ENCODE measurements at places on chromosomes 6 and 20.

DNA sequence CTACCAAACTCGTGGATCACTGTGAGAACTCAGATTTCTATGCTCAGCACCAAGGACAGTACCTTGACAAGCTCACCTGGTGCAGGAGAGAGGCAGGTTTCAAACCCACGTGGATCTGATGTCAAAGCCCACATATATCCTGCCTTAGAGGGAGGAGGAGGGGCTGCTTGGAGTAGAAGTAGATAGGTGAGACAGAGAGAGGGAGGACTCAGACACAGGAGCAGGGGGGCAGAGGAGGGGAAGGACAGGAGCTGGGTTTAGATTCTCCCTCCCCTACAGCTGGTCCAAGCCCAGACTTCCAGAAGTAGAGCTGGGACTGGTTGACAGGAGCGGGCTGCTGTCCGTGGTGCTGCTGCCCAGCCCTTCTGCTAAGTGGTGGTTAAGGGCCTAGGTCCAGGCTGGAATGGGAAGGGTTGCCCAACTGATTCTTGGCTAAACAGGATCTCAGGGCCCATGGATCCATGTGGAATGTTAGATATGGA is 77.5 kb downstream of the CDH22 start:
- DNase-seq, result peak; percentile 13

DNA sequence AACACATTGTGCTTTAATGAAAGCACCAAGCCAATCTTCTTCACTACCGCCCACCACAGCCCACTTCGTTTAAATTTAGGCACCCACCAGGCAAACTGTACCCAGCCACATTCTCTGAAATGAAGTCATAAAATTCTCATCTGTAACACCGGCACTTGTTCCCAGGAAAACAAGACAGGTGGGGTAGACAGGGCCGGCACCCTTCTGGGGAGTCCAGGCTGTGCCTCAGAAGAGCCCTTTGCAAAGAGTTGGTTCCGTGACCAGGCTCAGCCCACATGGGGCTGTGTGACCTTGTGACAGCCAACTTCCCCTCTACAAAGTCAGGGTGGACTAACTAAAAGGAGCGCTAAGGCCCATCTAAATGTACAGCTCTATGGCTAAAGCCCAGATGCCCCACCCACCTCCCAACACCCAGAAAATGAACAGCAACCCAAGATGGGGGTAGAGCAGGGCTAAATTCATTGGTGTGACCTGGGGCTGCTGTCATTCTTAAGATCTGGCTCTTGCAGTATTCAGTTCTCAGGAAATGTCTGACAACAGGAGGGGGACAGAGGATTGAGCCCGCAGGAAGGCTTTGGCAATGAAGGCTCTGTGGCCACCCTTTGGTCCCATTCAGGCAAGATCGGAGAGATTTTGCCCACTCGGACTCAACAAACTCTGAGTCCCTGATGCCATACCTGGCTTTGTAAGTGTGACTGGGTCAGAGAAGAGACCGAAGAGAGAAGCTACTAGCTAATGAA is 56.7 kb downstream of the TRERF1 start:
- no peak for DNase-seq

DNA sequence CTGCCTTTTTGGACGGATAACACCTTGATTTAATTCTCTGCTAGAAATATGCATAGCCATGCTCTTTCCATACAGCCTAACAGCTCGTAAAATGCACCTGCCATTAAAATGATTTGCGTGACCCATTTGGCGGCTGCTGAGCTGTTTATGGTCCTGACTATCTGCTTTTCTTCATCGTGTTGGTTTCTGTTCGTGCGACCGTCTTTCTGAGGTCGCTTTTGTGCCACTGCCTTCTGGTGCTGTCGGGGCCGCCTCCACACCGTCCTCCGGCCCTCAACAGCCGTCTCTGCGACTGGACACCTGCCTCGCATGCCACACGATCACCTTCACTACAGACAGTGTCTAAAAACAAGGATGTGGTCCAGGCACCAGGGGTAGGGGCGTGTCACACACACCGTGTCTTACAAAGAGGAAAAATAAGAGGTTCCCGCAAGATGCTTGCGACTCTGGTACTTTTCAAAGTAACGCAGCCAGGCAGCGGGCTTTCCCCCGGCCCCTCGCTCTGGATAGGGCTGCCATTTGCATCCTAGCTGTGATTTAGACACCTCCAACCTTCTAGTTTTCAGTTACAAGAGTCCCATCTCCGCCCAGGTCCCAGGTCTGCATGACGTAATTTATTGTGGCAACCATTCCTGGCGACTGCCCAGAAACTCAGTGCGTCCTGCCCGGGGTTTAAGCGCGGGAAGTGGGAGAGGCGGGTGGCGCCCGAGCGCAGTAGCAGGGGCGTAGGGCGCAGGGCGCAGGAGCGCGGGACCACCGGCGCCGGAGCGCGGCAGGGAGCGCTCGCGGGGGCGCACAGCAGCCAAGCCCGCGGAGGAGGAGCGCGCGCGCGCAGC is at the start of gene STMND1:
Gene STMND1 (plus strand): TSS at position 629 of the 836 bp plus-strand sequence. CDS start 208 bp downstream, outside the sequence.
- peak; percentile 24 for DNase-seq

DNA sequence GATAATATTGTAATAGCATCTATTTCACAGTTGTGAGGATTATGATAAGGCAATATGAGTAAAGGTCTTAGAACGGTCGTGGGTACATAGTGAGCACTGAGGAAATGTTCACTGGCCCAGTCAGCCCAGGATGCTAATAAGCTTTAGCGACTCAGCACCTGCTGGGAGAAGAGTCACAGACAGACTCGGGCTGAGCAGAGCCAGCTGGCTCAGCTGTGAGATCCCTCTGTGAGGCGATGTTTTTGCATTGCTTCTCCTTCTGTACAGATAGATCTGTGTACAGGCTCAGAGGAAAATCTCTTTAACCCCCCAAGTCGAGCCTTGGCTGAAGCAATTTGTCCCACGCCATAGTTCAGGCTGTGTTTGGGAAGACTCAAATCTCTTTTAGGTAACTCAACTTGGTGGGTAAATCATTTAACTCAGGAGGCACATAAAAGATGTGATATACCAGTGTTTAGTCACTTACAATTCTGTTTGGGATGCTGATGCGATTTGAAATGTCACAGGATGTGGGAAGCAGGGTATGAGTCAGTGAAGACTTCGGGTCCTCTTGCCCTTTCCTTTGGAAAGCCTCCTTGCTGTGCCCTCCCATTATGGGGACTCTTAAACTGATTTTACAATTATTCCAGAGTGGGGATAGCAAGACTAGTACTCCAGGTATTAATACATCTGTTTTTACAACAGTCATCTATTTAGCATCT is 53.1 kb downstream of the PHACTR1 start:
- DNase-seq, result peak; percentile 23

DNA sequence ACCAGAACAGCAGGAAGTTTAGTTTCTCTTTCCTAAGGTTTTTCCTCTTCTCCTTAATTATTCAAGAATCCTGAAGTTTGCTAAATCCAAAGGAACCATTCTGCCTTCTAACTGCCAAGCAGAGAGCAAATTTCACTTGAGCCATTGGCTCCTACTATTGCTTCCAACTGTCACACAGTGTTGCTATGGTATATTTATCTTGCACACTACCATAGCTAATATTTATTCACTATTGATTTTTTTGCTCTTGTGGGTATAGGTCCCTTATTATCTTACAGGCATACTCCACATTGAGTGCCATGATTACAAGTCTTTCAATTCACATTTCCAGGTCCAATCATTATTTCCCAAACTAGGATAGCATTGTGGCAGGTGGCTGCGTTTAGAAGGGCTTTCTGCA is 266.7 kb upstream of the FLRT3 start:
- no peak for DNase-seq

- no peak for DNase-seq
These were observed 57.6 kb upstream of the HMGCLL1 start for GRCh38 chr6:55636406-55637102.

DNA sequence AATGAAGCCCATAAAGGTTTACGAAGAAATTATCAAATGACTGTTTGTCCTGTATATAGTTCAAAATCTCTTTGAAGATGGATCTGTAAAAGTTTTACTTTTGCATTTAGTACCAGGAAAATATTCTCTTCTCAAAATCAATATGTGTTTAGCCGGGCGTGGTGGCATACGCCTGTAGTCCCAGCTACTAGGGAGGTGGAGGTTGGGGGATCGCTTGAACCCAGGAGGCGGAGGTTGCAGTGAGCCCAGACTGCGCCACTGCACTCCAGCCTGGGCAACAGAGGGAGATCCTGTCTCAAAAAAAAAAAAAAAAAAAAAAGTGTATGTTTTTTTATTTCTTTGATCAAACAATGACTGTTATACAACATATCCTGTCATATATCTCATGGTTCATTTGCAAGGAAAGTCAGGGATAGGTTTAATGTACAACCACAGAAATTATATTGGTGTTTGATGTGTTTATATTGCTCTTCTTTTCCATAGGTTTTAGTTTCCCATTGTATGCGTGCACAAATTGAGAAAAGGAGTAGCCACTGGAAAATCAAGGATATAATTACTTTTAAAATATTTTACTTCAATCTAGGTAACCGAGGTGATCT is 40.1 kb downstream of the SOX4 start:
- DNase-seq, result no peak

DNA sequence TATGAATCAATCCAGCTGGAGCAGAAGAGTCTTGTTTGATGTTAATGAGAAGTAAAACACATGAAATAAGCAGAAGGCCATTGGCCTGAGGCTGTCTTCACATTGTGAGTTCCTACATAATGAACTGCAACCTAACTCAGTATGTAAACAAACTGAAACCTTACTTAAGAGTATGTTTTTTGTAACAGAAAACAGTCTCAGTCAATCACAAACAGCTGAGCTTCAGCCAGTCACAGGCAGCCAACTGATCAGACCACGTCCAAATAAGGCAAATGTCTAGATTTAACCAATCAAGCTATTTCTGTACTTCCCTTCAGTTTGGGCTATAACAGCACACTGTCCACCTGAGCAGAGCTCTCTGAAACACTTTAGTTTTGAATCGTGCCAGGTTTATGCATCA is 234.7 kb downstream of the TRDN start:
- no peak for DNase-seq

DNA sequence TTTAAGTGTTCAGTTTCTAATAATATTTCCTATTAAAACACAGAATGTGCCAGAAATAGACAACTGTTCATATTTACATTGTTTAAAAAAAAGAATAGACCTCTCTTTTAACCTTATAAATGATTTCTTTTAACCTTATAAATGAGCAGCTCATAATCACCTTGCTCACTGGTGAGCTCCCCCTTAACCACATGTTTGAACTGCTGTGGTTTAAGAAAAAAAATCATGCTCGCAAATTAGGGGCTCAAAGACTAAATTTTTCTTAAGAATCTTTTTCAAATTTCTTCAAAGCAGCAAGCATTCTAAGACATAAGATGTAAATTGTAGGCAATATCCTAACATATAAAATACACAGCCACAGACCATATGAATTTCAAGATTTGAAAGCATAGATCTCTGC is 32.8 kb downstream of the FAM8A1 start:
- DNase-seq, result no peak

- peak; percentile 92 for DNase-seq
These were observed 97.4 kb downstream of the OR2B2 start for GRCh38 chr6:27814665-27815424.

GRCh38 chr6:131682442-131682841 is 18.8 kb downstream of the OR2A4 start:
- DNase-seq, result no peak

- no peak for DNase-seq
These were observed 16.8 kb upstream of the ZMYND8 start for GRCh38 chr20:47373206-47373733.

GRCh38 chr6:37713529-37714119 is 15.9 kb upstream of the MDGA1 start:
- DNase-seq, result peak; percentile 80

- DNase-seq, result no peak
These were observed 625.1 kb upstream of the IMPG1 start for GRCh38 chr6:76697585-76697984.

DNA sequence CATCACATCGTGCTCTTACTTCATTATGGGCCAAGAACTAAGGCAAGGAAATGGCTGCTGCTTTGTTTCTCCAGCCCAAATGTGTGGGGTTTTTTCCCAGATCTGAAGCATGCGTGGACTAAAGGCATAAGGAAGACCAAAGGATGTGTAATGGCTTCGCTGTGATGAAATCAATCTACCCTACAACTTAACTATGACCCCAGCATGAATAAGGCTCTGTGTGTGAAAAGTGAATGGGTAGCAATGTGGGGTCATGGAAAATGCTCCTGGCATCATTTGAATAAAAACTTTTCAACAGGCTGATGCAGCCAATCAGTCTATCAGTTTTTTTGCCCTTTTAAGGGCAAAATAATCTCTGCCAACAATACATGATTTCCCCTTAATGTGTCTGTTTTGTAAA is 50.3 kb upstream of the ISM1 start:
- DNase-seq, result no peak

GRCh38 chr20:20022498-20022897 is 5.3 kb downstream of the NAA20 start:
- DNase-seq, result no peak

DNA sequence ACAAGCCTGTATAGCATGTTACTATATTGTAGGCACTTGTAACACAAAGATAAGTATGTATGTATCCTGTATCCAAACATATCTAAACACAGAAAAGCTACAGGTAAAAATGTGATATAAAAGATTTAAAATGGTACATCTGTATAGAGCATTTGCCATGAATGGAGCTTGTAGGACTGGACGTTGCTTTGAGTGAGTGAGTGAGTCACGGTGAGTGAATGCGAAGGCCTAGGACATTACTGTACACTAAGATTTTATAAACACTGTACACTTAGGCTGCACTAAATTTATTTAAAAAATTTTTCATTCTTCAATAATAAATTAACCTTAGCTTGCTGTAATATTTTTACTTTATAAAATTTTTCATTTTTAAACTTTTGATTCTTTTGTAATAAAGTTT is 136.9 kb downstream of the NKAIN2 start:
- DNase-seq, result no peak

- no peak for DNase-seq
These were observed 11.6 kb upstream of the VNN1 start for GRCh38 chr6:132725471-132725870.

GRCh38 chr6:114203460-114203859 is 139.4 kb downstream of the HS3ST5 start:
- no peak for DNase-seq

- DNase-seq, result peak; percentile 68
These were observed 103.1 kb upstream of the TBX18 start for GRCh38 chr6:84867521-84867920.

DNA sequence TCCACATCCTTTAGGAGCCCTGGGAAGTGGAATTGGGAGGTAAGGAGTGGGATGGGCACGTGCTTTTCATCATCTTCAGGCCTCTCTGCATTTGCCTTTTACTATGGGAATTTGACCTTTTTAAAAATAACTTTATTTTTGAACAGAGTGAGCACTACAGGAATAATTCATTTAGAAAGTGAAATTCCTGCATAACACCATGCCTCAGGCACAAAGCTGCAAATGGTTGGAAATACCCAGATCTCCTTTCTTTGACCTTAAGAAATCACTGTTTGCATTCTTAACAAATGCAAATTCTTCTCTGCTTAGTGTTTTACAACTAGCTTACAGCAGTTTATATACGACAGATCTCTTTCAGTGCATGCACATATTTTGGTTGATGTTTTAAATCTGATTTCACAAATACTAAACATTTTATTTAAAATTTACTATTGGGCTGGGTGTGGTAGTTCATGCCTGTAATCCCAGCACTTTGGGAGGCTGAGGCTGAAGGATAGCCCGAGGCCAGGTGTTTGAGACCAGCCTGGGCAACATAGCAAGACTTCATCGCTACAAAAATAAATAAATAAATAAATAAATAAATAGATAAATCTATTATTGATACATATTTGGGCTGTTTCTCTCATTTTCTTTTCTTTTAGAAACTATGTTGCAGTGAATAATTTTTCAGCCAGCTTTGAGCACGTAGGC is 24.5 kb downstream of the CST8 start:
- no peak for DNase-seq

Measured in AG10803 (cell line).